Stimulated activated CD8-positive, alpha-beta memory T cell treated with anti-CD3 and anti-CD28 coated beads, Interleukin-12 subunit alpha, Interleukin-12 subunit beta, amount 100 ng/mL, for 1 hour (primary cell): ENCODE measurements at places on chromosomes 5 and 9.

- DNase-seq, result no peak
Measured at GRCh38 chr5:34534523-34535103, 121.5 kb upstream of the RAI14 start.

- no peak for DNase-seq
Measured at GRCh38 chr5:73764996-73765395, 139.0 kb downstream of the ARHGEF28 start.

DNA sequence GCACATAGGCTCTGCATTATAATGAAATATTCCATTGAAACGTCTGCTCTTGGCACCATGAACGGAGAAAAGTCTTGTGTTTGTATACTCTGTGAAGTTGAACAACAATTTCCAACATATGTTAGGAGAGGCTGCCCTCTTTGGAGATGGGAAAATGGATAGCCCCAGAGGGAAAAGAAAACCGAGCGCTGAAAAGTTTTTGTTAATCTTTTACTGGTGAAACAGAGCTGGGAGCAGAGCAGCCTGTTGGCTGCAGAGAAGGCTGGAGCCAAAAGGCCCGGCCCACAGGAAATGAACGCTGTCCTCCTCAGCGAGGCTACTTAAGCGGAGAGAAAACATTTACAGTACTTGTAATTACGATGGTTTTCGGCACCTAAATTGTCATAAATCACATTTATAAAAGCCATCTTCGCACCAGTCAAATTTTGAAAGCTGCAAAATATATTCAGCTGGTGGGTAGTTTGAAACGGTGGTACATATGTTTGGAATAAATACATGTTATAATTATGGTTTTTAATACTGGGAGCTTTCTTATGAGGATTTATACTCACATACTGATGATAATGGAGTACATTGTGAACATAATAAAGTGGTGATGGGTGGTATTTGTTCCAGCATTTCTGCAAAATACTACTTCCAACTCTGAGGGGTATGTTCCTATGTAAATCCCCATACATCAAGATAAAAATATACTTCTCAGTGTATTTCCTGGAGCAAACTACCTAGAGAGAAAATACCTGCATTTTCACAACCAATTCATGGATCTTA is 129.6 kb upstream of the CNTLN start:
- no peak for DNase-seq

- no peak for DNase-seq
Measured at GRCh38 chr5:107272509-107272908, 398.2 kb downstream of the EFNA5 start.

DNA sequence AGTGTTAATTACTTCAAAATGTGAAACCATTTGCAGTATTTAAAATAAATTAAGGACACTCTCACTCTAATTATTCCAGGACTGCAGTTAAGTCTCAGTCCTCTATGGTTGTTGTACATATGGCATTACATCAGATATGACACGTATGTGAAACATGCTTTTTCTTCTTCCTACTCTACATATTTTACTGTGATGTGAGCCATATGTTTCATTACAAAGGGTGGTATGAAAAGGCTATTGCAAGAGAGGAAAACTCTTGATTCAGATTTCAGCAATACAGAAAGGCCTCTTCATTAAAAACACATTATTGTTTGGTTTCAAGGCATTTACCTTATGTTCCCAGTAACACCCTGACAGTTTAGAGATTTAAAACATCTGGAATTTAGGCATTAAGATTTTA is 964.5 kb upstream of the DMAC1 start:
- DNase-seq, result no peak

- DNase-seq, result no peak
Measured at GRCh38 chr9:83472221-83472665, 66.0 kb downstream of the FRMD3 start.

- no peak for DNase-seq
Measured at GRCh38 chr9:32092031-32092430, 292.4 kb upstream of the ACO1 start.

- no peak for DNase-seq
Measured at GRCh38 chr9:37921546-37922300, 17.8 kb upstream of the SLC25A51 start.
